Dermis blood vessel endothelial cell (primary cell): ENCODE measurements at places on chromosomes 7 and 10.

DNA sequence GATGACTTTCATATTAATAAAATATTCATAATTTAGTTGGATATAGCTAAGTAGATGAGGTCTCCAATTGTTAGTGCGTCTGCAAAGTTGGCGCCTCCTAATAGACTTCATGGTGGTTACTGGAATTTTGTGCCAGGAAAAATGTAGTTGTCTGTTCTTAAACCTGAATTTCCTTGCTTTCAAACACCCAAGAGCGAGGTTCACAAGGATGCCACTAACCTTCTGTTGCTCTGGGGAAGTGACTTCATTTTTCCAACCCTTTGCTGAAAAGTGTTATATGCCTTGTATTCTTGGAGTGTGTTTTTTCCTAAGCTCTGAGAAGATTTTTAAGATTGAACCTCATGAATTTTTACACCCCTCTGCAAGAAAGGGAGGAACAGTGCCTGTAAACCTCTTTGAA lies 98.9 kb upstream of the GLCCI1 start:
- DNase-seq: no peak

DNA sequence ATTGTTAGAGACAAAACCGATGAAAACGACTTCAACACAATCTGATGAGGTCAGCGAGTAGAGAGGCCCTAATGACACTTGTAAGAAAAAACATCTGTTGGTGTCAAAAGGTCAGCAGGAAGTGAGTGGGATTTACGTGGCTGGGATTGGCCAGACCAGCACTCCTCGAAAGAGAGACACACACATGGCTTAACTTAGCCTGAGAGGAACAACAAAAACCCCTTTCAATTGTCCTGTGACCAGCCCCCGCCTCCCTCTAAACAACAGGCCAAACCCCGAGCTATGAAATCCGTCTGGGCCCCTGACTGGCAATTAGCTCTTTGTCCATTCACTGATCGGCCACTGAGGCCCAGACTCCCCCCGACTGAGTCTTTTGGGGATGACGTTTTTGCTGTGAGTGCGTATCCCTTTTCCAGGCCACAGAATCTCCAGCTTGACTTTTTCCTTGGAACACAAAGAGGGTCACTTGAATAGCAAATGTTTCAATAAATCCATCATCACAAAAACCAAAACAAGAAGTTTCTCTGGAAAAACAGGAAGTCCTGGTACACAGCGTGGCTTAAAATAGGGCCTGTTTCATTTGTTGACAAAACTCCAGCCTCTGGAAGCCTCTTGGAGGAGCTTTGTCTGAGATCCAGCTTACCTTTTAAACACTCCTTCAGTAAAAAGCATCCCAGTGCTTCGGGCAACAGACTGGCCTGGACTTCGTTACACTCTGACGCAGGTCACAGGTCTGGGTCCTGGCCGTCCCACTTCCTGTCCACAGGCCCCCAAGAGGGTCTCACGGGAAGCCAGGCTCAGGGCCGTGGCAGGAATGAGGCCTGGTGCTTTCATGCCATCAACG lies 103.0 kb downstream of the CTBP2 start:
- peak; percentile 97 for DNase-seq

GRCh38 chr7:112206991-112207592 lies 597 bp downstream of the ZNF277 start:
- DNase-seq: peak; percentile 40

- no peak for DNase-seq
These were observed 97.0 kb downstream of the CTTNBP2 start for GRCh38 chr7:117776224-117776623.

DNA sequence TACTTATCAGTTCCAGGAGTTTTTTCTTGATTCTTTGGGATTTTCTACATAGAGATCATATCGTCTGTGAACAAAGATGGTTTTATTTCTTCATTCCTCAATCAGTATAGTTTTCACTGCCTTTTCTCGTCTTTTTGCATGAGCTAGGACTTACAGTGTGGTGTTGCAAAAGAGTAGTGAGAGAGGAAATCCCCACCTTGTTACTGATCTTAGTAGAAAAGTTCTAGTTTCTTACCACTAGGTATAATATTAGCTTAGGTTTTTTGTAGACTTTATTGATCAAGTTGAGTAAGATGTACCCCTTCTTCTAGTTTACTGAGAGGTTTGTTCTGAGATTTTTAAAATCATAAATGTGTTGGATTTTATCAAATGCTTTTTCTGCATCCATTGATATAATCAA lies 123.3 kb downstream of the TMEM26 start:
- no peak for DNase-seq

- DNase-seq: peak; percentile 27
These were observed 20.5 kb upstream of the RASGEF1A start for GRCh38 chr10:43287056-43288007.

GRCh38 chr10:31320550-31321211 lies 1.7 kb downstream of the ZEB1 start:
- peak; percentile 70 for DNase-seq

- DNase-seq: no peak
These were observed 74.5 kb downstream of the ADCY1 start for GRCh38 chr7:45648671-45648995.

- no peak for DNase-seq
These were observed 1.9 kb downstream of the TMEM229A start for GRCh38 chr7:124030964-124031363.

- no peak for DNase-seq
These were observed 30.0 kb downstream of the NOD1 start for GRCh38 chr7:30448461-30449189.

DNA sequence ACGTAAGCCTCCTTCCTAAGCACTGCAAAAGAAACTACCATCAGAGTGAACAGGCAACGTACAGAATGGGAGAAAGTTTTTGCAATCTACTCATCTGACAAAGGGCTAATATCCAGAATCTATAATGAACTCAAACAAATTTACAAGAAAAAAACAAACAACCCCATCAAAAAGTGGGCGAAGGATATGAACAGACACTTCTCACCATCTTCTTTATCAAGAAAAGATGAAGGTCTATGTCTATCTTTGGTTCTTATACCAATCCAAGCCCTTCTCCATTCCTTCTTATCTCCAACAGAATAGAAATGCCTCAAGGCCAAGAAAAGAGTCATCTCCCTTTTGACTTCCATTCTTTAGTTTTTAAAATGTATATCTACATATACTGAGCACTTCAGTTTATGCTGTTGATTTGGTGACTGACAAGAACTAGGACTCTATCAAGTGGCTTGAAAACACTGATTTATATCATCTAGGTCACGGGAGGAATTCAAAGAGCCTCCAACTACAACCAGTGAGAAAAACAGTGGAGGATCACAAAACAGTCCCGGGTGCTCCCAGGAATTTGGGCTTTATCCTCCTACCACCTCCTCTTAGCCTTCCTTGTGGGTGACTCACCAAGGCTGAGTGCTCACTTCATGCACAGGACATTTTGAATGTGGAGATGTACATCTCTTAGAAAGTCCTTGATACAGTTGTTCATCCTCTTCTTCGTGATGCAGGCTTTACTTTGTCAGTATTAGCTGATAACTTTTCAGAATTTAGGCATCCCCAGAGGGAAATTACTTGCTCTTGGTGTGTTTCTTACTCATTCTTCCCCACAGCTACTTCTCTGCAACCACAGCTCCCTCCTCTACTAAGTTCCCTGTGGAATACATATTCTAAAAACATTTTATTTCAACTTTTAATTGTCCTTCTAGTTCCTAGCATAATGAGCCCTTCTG lies 15.4 kb downstream of the TAS2R41 start:
- DNase-seq: peak; percentile 27
